ENCODE measurements at places on chromosomes 7 and 10.

GRCh38 chr10:80671847-80672246 lies 134.1 kb downstream of the SH2D4B start:
- DNase-seq = no peak

- DNase-seq = no peak
Measured at GRCh38 chr7:142188846-142189245, 69.0 kb downstream of the PRSS58 start.

DNA sequence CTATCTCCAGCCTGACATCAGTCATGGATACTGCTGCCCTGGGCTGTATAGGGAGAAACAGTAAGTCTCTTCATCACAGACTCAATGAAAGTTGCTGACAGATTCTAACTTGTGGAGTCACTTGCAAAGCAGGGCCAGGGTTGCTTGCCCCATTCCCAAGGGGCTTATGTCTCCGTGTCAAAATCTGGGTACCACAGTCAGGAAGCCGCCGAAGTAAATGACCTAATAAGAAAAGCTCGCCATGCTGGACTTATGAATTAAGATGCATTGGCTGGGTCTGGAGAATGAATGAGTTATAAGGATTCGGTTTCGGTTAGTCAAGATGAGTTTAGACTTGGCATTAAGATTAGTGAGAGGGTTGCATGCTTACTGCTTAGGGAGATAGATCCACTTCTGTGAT lies 10.8 kb upstream of the OR6V1 start:
- DNase-seq = no peak

DNA sequence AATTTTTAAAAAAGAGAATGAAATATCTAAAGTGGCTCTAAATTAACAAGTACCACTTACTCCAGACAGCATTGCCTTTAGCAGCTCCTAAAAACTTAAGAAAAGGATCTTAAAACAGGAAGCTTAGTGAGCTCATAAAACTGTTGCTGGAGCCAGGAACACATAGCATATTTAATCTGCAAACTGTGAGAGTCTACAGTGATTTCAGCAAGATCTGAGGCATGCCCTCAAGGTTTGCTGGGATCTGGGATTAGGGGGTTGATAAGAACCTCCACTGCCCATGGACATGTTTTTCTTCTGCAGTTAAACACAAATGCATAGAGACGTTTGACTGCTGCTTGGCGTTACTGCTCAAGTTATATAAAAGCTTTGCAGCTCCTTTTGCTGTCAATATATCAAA lies 3.8 kb downstream of the GLI3 start:
- DNase-seq = no peak

DNA sequence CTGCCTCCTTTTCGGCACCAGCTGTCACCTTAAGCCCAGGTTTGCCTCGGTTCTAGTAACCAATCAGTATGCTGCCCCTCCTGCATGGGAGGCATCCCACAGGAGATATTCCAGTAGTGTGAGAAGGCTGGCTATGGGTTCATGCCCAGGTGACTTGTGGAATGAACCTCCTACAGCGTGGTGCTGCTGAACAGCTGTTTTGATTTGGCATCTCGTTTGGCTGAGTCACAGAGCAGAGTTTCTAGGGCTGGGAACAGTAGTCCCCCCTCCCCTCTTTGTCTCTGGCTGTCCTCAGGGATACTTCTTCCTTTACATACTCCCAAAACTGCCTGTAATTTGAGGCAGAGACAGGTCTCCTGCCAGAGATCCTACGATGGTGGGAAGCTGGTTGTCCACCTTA lies 16.1 kb downstream of the R3HCC1L start:
- no peak for DNase-seq

- DNase-seq = no peak
Measured at GRCh38 chr7:81004098-81004497, 85.2 kb upstream of the SEMA3C start.

GRCh38 chr7:131618391-131618790 lies 62.0 kb upstream of the PODXL start:
- no peak for DNase-seq

DNA sequence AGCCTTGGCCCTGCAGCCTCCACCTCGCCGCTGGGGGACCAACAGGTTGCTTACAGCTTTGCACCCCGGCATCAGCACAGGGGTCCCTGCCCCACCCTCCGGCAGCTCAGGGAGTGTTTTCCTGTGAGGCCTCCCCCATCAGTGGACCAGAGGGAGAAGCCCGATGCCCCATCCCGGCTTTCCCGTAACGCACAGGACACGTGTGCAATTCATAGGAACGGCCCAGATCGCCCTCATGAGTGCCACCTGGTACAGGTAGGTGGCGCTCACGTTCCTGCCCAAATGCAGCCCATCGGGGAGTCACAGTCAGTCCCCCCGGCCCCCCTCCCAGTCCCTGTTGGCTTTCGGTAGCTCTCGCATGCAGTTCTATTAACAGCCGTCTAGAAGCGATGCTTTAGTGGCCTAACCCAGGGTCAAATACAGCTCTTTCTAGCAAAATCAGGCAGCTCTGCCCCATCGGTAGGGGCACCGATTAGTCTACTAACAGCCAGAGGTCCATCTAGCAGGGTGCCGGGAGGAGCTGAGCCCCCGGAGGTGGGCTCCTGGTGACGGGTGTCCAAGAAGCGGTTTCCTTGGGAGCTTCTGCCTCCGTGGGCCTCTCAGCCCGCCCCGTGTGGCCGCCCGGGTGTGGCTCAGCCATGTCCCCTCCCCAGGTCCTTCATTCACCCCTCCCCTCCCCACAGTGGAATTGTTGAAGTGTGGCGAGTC lies 48.4 kb upstream of the GTF2IRD1 start:
- no peak for DNase-seq

DNA sequence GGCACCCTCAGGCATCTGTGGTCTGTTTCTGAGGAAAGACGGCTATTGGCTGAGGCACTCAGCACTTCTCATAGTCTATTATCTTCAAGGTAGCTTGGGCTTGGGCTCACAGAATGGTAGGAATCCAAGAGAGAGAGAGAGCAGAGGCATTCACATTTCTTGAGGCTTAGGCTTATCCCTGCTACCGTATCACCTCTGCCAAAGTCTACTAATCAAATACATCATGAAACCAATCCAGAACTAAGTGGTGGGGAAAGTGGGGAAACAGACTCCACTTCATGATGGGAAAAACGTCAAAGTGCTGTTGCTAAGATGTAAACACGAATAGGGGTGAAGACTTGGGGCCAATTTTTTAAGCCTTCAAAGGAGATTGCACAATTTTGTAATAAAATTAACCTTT lies 271.1 kb upstream of the SEMA3D start:
- no peak for DNase-seq

DNA sequence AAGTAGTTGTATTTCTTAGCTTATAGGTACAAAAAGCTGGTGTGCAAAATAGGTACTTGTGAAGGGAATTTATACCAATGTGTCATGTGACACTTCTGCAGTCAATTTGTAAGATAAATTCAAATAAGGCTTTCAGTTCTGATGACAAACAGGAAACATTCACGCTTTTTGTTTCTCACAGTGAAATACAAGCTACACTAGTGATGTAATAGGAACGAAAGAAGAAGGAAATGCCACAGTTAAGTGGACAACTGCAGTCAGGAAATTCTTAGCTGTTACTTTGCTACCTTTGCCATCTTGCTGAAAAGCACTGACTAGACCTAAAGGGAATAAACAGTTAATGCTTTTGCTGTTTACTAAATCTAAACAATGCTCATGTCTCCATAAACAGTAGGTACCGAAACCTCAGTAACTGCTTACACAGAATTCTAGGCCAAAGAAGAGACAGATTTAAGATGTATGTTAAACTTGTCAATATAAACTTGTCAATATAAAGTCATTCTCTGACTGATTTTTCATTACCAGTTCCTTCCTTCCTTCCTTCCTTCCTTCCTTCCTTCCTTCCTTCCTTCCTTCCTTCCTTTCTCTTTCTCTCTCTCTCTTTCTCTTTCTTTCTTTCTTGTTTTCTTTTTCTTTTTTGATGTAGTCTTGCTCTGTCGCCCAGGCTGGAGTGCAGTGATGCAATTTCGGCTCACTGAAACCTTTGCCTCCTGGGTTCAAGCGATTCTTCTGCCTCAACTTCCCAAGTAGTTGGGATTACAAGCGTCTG lies 10.1 kb downstream of the OTUD1 start:
- DNase-seq = no peak

GRCh38 chr10:125147971-125148439 lies 12.4 kb downstream of the CTBP2 start:
- no peak for DNase-seq

DNA sequence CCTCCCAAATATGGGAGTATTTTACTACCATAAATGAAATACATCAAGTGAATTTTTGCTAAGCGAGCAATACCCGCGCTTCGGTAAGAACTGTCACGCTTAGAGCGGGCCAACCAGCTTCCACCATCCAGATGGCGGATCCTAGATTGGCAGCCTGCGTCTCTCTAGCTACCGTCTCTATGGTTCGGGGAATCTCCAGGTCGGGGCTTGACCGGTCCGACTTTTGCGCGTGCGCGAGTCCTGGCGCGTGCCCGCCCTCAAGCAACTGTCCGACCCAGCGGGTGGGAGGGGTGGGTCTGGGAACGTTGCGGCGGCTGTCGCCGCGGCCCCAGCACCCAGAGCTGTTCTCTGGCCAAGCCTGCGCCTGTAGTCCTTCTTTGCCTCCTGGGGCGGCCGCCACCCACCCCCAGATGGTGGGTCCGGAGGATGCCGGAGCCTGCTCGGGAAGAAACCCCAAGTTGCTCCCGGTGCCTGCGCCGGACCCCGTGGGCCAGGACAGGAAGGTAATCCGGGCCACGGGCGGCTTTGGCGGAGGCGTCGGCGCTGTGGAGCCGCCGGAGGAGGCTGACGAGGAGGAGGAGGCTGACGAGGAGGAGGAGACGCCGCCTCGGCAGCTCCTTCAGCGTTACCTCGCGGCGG lies at the start of gene TBC1D12:
TBC1D12 (plus strand) TSS at position 338 of the 639 bp plus-strand sequence; CDS start at position 411, 73 bp downstream.
- peak; percentile 97 for DNase-seq

DNA sequence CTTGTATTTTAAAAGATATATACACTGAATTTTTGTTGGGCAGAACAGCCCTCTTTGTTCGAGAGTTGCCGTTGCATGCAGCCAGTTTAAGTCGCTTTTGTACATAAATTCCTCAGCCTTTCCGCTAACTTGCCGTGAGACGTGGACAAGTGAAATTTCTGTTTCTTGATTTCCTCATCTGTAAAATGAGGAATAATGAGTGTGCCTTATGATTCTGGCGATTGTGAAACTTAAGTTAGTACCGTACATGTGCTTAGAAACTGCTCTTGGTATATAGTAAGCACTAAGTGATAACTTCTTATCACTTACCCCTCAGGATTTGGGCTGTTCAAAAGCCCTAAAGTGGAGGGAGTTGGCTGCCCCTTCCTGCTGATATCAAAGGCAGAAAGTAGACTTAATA lies 1.4 kb downstream of the CCNJ start:
- no peak for DNase-seq

DNA sequence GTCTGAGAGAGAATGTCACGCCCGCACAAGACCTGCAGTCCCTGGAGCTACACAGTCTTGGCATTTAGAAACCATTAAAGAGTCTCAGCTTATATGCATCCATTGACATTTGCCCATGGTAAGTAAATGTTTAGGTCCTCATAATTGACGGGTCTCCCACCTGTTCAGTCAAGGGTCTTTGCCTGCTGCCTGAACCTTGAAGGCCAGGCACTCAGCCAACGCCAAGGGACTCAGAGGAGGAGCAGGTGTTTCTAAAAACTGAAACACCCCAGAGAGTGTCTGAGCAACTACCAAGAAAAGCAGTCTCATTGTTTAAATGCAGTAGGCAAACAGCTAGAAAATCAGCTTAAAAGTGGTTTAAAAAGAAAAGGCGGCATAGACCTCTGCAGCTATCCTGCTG lies 264.7 kb upstream of the AKR1E2 start:
- DNase-seq = no peak

DNA sequence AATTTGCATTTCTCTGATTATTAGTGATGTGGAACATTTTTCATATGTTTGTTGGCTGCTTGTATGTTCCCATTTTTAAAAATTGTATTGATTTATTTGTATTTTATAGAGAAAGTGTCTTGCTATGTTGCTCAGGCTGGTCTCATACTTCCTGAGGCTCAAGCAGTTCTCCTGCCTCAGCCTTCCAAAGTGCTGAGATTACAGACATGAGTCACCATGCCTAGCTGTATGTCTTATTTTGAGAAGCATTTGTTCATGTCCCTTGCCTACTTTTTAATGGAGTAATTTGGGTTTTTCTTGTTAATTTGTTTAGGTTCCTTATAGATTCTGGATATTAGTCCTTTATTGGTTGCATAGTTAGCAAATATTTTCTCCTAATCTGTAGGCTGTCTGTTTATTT lies 214.2 kb upstream of the KAT6B start:
- DNase-seq = no peak

GRCh38 chr10:114208351-114208750 lies 29.2 kb downstream of the TDRD1 start:
- DNase-seq = no peak

DNA sequence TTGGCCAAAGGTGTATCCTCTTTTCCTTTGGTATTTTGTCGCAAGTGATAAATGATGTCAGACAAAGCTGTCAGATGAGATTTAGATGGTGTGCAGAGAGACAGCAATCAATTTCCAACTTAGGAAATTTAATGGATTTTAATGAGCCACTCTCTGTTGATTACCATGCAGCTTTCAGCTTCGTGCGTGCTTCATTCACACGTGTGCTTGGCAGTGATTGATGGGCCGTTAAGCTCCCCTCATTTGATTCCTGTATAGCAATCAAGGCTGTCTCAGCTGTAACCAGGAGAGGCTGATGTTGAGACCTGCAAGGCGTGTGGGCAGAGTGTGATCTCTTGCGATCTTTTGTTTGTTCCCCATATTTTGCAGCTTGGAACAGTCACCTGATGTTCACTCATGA lies 439.6 kb downstream of the CALN1 start:
- no peak for DNase-seq

- DNase-seq = no peak
Measured at GRCh38 chr10:71962901-71963300, 1.3 kb upstream of the CHST3 start.

GRCh38 chr7:80027611-80028173 lies 106.9 kb upstream of the GNAI1 start:
- no peak for DNase-seq

DNA sequence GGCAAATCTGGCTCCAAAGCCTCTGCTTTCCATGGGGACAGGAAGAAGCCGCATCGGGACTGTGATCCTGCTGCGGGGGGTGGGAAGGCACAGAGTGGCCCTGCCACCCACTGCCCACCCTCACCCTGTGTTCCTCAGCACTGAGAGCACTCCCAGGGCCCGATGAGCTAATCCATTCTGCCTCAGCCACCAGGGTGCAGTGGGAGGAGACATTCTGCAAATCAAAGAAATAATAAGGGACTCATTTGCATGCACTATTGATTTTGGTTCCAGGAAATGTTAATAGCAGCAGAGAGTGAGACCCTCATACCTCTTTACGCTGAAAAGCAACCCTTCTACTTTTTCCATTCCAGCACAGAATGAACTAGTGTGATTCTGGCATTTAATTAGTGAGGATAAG lies 572.8 kb downstream of the INHBA start:
- DNase-seq = no peak

GRCh38 chr7:140316165-140316661 lies 82.1 kb downstream of the SLC37A3 start:
- DNase-seq = peak; percentile 34

GRCh38 chr7:76211216-76211615 lies 9.5 kb downstream of the SRRM3 start:
- DNase-seq = no peak

DNA sequence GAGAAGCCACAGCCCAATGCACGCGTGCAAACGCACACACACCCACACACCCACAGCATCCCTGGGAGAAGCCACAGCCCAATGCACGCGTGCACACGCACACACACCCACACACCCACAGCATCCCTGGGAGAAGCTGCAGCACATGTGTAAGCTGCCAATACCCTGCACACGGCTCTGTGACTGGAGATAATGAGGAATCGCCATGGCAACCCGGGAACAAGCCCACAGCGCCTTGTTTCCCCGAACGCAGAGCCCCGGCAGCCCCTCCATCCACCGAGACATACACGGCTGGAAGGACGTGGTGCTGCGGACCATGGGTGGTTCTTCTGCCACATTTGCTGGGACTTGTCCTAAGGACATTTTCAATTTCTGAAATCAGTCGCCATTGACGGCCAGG lies 221.3 kb downstream of the PTPRN2 start:
- DNase-seq = no peak

Data from left hindlimb (tissue), 1 donor.